NCI-H1694 (cell line): ENCODE measurements at places on chromosomes 12 and 14.

- DNase-seq: no peak
Measured at GRCh38 chr12:48054955-48055821, 50.7 kb downstream of the SENP1 start.

DNA sequence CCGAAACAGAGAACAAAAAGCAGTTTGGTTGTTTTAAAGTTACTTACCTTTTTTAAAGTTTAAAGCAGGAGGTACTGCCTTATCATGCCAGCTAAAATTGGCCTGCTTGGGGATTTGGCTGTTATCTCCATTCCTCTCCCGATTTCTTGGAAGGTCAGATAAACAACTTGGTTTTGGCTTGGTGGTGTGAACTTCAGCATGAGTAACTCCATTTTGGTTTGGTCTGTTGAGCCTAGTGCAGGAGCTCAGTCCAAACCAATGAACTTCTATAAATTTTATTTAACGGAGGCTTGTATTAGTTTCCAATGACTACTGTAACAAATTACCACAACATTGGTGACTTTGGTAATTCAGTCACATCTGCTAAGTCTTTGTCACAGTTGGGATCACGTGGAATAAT is 82.3 kb downstream of the PLEKHA5 start:
- DNase-seq: no peak

DNA sequence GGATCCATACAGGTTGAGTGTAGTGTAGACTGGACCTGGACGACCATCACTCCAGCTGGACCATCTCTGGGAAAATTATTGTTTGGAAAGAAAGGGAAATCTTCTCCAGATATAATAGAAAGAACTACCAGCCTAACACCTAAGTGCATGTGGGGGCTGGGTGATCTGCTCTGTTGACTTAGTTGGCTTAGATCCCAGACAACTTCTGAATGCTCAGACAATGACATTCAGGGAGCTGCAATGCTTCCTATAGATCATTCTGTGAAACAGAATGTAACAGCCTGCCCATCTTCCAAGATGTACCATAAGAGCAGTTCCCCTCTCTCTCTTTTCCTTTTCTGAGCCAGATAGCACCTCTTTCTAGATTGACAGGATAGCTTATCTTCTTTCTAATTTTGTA is 572.8 kb upstream of the STXBP6 start:
- DNase-seq: no peak

- DNase-seq: no peak
Measured at GRCh38 chr14:58645641-58646040, 7.9 kb downstream of the DACT1 start.

GRCh38 chr12:12025799-12026386 is 44.8 kb upstream of the BCL2L14 start:
- DNase-seq: no peak

- no peak for DNase-seq
Measured at GRCh38 chr14:87899228-87899627, 93.8 kb downstream of the GALC start.

- DNase-seq: no peak
Measured at GRCh38 chr12:93214523-93215289, 163.0 kb upstream of the NUDT4 start.

DNA sequence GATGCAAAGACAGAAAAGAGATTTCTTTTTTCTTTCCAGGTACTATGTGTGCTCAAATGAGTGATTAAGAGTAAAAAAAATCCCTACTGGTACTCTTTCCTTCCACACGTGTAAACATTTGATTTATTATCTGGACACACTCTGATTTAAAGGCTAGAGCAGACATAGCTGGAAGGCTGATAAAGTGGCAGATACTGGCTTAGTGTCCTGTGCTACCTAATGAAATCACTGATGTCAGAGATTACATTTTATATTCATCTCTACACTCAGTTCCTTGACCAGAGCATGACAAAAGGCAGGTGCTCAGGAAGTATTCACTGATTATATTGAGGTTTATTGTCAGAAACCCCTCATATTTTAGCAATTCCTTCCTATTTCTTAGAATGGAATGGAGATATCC is 136.6 kb upstream of the SLC38A2 start:
- DNase-seq: no peak

DNA sequence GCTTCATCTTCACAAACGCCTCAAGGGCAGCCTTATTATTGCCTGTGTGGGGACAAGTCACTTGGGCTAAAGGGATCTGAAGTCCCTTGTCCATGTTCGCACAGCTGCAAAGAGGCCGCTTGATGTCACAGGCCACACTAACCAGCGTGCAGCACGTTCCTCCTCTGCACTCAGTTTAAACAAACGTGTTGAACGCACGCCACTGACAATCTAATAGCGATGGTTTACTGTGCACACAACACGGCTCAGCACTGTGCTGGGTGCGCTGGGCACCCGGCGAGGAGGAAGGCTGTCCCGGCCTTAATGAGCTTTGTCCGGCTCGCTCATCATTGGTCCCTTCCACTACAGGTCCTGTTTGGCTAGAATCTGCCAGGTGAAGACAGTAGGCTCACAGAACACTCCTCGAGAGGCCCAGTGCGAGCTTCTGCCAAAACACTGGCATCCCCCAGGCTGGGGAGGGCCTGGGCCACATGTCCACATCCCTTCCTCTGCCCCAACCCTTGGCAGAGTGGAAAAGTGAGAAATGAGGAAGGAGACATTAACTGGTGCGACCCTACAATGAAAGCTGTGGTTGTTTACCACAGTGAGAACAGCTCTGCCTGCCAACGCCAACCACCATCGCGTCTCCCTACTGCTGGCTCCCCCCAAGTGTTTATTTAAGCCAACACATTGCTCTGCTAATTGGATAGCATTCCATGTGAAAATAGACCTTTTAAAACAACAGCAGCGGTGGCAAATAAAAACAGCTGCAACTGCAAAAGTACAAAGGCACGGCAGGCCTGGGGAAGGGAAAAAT is 113.2 kb downstream of the RBM19 start:
- DNase-seq: peak; percentile 77

DNA sequence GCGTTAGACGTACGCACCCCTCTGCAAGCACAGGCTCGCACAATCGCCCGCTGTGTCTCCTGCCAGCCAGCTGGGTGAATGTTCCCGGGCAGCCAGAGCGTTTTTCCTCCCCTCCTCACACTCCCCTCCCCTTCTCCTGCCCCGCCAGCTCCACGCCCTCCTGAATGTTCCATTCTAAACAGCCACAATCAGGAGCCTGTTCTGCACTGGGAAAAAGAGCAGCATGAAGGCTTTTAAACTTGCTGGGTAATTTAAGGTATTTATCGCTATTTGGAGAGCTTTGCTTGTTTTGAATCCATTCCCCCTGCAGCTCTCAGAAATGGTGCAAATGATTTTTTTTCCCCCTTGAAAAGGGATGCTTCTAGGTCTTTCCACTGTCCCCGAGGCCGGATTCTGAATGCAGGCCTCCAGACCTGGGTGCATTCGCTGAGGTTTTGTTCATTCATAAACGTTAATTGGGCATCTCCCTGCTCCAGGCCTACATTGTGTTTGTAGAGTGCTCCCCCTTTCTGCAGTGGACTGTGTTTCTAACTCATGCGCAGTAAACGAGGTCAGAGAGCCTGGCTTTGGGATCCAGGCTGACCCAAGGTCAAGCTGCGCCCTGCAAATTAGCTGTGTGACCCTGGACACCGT is 212.5 kb downstream of the CHST11 start:
- peak; percentile 28 for DNase-seq

GRCh38 chr12:119681111-119681510 is 13.2 kb downstream of the PRKAB1 start:
- DNase-seq: no peak

- no peak for DNase-seq
Measured at GRCh38 chr12:111221062-111222026, 147.6 kb downstream of the PHETA1 start.

DNA sequence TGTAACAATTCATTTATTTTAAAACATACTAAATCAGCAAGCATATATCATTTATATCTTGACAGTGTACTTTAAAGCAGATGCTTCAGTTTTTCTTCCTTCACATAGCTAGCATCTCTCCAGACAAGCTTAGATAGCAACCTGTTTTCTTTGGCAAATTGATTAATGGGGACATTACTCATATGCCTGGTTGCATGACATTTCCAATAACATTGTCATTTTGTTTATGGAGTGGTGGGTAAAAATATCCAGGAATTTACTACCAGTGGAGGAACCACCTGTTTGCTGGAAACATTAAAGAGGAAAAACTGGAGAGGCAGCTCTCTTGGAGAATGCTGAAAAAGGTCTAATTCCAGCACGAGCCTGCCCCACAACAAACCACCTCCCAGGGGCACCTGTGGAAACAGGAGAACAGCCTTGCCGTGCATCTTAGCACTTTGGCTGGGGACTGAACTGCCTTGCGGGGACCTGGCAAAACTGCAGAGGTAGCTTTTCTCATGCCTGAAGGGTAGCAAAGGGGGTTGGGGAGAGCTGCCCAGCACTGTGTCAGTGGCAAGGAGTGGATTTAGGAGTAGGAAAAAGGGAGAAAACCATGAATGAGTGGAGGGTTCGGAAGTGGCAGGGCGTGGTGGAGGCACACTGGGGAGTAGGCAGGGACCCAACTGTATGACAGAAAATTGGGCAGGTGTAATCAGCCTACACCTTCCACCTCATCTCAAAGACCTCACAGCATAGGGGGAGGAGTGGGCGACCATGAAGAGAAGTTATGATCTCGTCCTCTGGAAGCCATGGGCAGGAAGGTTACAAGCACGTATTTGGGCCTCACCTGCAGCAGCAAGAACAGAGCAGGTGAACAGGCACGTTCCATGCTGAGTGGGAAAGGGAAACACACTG is 11.7 kb upstream of the CREBL2 start:
- no peak for DNase-seq

- DNase-seq: no peak
Measured at GRCh38 chr12:54412786-54413185, 6.3 kb downstream of the ITGA5 start.

GRCh38 chr12:4809013-4809448 is 88.8 kb downstream of the GALNT8 start:
- peak; percentile 43 for DNase-seq

GRCh38 chr14:25832585-25832984 is 765.2 kb downstream of the NOVA1 start:
- no peak for DNase-seq

DNA sequence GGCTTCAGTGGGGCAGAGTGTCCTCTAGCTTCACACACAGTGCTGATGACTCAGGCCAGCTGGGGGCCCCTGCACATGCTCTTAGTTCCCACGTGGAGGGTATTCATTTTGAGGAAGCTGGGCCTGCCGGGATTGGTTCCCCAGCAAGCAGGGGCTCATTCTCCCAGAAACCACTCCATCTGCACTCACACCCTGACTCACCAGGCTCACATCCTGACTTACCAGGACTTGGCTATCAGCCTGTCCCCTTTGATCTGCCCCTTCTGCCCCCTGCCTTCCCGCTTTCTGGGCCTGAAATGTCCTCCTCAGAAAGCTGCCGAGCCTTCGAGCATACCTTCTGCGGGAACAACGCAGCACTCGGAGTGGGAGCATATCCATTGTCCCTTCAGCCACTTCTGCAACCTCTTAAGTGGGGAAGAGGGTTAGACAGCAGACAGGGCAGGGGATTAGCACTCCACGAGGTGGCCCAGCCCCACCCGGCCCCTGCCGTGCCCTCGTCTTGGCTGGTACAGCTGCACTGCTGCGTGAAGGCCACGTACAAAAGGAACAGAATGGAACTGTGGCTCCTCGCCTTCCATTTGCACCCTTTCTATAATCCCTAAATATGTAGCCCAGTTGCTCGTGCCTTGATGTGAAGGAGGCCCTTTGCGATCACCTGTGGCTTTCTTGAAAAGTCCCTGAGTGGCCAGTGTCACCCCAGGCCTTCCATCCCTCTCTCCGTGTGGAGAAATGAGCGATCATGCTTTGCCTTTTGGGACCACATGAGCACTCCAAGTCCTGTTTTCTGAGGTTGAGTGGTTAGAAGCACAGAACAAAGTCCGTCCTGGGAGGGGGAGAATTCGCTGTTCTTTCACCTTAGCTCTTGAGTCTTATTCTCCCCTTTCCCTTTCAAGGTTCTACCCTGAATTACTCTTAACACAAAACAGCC is 26.1 kb downstream of the TPCN1 start:
- DNase-seq: no peak

GRCh38 chr12:65308006-65308405 is 29.5 kb downstream of the MSRB3 start:
- no peak for DNase-seq

- DNase-seq: no peak
Measured at GRCh38 chr12:128872303-128872702, 19.0 kb downstream of the GLT1D1 start.

DNA sequence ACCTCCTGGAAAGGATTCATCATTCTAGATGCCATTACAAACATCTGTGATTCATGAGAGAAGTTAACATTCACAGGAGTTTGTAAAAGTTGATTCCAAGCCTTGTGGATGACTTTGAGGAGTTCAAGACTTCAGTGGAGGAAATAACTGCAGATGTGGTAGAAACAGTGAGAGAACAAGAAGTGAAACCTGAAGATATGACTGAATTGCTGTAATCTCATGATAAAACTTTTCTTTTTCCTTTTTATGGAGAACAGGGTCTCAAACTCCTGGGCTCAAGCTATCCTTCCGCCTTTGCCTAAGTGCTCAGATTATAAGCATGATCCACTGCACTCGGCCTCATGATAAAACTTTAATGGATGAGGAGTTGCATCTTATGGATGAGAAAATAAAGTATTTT is 64.5 kb upstream of the GTF2A1 start:
- no peak for DNase-seq

GRCh38 chr14:27256805-27257204 is 659.0 kb upstream of the NOVA1 start:
- no peak for DNase-seq

- no peak for DNase-seq
Measured at GRCh38 chr12:39682689-39683477, 63.3 kb upstream of the ABCD2 start.

GRCh38 chr12:13836099-13836498 is 145.3 kb downstream of the GRIN2B start:
- DNase-seq: no peak

- no peak for DNase-seq
Measured at GRCh38 chr14:69631509-69631908, 20.1 kb downstream of the SUSD6 start.

DNA sequence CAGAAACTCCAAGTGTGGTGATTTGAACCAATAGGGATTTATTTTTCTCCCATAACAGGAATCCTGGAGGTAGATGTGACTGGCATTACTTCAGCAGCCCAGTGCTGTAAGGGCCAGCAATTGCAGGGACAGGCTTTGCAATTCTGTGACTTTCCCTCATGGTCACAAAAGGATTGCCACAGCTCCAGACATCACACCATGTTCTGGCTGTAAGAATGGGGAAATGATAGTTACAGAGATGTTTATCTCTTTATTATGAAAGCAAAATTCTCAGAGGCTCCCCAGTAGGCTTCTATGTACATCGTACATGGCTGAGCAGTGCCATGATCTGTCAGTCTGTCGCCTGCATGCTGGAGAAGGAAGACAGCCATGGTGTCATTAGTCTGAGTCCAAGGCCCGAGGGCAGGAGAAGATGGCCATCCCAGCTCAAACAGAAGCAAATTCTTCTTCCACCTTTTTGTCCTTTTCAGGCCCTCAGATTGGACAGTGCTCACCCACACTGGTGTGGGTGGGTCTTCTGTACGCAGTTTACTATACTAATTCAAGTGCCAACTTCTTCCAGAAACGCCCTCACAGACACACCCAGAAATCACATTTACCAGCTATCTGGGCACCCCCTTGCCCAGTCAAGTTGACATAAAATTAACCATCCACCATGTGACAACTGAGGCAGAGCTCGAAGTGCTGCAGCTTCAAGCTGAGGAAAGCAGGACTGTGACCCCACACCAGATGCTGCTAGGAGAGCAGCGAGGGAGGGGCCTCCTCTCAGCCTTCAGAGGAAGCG is 17.2 kb downstream of the ZBTB42 start:
- no peak for DNase-seq

- no peak for DNase-seq
Measured at GRCh38 chr12:62409068-62409467, 57.6 kb upstream of the MON2 start.

- DNase-seq: no peak
Measured at GRCh38 chr14:70514168-70515069, 20.4 kb downstream of the ADAM20 start.
